ENCODE measurements at places on chromosomes 7 and 10.
A peak's percentile ranks its signal among the peaks of the same experiment; 100 is the strongest.

- DNase-seq: no peak
Observed at GRCh38 chr7:105188201-105188600, 174.2 kb downstream of the KMT2E start.

- no peak for DNase-seq
Observed at GRCh38 chr7:54947266-54947665, 71.6 kb upstream of the EGFR start.

DNA sequence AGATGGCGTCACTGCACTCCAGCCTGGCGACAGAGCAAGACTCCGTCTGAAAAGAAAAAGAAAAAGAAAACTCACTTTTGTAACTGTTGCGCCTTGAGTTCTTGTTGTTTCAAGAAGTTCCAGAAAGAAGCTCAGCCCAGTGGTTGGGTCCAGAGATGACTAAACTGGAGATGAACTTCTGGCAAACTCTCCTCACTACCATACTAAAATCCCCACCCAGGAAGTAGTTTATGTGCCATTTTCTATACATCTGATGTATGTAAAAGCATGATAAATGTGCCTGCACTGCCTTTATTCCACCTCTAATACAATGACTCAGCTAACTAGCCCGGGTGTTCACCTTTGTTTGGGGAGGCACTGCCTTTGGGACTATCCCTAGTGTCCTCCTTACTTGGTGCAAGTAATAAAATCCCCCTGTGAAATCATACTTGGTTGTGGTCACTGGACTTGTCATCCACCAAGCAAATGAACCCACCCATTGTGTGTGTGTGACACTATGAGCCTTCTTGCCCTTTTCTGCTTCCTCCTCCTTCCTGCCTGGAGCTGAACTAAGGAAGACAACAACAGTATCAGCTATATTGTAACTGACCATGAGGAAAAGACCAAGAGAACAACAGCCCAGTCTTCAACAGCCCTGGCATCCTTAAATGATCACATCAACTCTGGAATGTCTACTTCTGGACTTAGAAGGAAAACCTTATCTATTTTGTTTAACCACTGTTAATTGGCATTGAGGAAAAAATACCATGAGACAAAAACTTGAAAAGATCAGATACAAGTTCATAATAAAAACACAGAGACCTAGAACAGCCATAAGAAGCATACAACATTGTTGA lies 33.6 kb downstream of the JMJD1C start:
- DNase-seq: no peak

GRCh38 chr10:99981581-99982199 lies 28.1 kb downstream of the DNMBP start:
- no peak for DNase-seq

DNA sequence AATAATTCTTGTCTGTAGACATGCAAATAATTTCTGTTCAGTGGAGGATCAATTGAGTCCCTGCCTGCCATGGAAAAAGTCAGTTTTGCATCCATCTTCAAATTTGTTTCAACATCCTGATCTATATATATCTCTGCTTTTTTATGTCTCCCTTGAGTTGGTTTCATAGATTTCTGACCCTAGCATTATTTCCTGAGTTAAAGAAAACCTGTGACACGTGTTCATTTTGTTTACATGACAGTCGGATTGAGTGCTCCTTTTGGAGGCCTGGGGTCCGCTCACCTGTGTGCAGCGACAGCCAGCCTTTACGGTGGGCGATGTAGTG lies 674 bp downstream of the MRPS24 start:
- no peak for DNase-seq

GRCh38 chr10:129506101-129506797 lies 39.2 kb downstream of the MGMT start:
- no peak for DNase-seq

DNA sequence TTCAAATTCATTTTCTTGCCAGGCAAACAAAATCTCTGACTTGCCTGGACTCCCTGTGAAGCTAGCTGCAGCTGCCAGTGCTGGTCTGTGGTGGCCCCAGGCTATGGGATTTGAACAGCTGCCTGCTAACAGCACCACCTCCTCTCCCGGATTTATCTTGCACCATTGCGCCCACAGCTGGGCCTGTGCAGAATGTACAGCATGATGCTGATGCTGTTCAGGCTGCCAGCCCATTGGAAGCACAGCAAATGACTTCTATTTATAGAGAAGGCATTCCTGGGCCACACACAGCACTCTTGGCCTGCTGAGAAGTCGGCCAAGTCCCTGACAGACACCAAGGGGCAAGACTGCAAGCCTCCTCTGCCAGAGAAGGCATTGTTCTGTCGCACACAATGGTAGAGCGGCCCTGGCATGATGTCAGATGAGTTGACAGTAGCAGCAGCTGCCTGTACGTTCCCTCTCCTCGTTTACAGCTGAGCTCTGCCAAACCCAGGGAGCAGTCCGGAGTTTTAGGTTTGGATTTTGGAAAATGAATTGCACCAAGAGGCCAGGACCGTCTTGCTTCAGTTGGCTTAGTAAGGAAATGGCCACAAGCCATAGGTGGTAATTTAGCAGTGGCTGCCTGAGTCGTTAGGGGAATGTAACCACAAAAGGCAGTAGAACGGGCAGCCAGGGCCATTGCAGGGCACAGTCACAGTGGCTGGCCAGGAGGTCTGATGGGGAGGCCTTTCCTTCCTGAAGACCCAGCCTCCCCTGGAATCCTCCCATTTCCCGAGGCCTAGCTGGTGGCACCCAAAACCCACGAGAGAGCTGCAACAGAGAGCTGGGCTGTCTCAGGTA lies 38.5 kb downstream of the MTURN start:
- DNase-seq: no peak

DNA sequence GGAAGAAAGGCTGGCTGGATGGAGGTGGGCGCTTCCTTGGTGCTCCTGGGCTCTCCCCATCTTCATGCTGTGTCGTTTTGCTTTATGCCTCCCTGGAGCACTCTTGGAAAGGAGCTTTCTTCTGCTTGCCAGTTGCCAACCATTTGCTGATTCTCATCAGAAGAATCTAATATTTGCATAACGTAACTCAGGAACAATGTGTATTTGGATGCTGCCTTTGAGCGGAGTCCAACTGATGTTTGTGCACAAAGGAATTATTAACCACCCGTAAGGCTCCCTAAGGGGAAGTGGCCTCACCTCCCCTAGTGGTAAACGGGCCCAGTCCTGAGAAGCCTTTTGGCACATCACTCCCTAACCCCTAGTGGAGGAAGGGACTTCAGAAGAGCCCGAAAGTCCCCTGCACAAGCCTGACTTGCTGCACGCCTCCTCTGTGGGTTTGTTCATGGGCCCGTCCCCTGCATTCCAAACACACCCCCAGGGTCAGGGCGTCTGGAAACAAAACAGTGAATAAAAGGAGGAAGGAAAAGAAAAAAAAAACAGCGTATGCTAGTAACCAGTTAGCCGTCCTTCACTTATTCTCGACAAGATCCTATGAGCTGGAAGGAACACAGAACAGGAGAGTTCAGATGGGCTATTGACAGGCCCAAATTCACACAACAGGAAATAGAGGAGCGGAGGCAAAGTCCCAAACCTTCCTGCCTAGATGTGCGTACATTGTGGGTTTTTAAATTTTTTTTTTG lies 602.2 kb downstream of the LRMDA start:
- DNase-seq: no peak

- no peak for DNase-seq
Observed at GRCh38 chr10:49552277-49552676, 13.4 kb upstream of the ERCC6 start.

DNA sequence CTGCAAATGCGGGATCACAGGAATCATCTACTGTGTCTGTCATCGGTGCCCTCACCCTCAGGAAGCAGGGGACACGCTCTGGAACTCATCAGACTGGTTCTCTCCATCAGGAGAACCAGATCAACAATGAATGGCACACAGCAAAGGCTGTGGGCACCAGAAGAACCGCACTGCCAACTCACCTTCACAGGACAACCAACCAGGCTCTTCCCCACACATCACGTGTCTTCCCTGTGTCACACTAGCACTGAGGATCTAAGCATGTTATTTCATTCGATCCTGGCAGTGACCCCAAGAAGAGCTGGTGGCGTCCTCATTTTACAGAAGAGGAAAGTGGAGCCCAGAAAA lies 106.1 kb downstream of the TNS3 start:
- DNase-seq: no peak

- DNase-seq: no peak
Observed at GRCh38 chr10:50527442-50528043, 96.2 kb downstream of the SGMS1 start.

- no peak for DNase-seq
Observed at GRCh38 chr10:100506596-100507356, 12.9 kb downstream of the SEC31B start.

GRCh38 chr7:121394709-121395140 lies 1.4 kb downstream of the FAM3C start:
- DNase-seq: no peak

DNA sequence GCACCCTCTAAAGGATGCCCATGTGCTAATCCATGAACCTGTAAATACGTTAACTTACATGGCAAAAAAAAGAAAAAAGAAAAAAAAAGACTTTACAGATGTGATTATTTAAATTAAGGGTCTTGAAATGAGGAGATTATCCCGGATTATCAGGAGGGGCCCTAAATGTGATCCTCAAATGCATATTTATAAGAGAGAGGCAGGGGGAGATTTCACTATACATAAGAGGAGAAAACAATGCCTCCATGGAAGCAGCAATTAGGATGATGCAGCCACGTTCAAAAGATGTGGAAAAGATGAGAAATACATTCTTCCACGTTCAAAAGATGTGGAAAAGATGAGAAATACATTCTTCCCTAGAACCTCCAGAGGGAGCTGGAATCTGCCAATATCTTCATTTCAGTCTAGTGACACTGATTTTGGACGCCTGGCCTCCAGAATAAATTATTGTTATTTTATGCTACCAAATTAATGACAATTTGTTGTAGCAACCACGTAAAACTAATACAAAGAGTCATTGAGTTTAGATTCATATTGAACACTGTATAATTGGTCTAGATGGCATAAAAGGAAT lies 328.4 kb upstream of the GNAI1 start:
- no peak for DNase-seq

GRCh38 chr7:152046531-152046930 lies 21.1 kb downstream of the GALNT11 start:
- DNase-seq: no peak

- DNase-seq: no peak
Observed at GRCh38 chr7:22231806-22232205, 125.1 kb downstream of the RAPGEF5 start.

DNA sequence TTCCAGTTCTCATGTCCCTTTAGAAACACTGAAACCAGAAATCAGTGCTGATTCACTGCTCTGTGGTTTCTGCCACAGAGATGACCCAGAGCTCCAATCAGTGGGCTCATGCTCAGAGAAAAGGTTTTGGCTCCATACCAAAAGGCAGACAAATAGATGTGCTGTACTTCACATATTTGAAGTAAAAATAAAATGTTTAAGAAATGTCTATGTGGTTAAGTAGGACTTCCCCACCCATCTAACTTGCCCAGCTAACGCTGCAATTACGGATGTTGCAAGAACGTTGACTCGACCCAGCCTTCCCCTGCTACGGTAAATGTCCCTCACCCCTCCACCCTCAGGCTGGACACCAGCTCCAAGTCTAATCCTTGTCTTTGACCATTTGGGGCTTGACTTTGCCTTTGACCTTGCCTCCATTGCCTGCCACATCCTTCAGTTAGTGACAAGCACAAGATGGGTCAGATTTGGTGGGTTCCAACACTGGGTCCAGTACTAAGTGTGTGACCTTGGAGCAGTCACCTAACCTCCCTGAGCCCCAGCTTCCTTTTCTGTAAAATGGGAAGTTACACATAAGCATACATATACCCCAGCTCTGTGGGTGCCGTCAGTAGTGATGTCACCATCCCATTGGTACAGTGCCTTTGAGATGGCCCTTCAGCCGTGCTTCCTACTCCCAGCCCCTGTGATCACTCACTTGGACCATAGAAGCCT lies 95.8 kb downstream of the CHST15 start:
- no peak for DNase-seq

- DNase-seq: no peak
Observed at GRCh38 chr7:952548-953441, 1.7 kb downstream of the ADAP1 start.

DNA sequence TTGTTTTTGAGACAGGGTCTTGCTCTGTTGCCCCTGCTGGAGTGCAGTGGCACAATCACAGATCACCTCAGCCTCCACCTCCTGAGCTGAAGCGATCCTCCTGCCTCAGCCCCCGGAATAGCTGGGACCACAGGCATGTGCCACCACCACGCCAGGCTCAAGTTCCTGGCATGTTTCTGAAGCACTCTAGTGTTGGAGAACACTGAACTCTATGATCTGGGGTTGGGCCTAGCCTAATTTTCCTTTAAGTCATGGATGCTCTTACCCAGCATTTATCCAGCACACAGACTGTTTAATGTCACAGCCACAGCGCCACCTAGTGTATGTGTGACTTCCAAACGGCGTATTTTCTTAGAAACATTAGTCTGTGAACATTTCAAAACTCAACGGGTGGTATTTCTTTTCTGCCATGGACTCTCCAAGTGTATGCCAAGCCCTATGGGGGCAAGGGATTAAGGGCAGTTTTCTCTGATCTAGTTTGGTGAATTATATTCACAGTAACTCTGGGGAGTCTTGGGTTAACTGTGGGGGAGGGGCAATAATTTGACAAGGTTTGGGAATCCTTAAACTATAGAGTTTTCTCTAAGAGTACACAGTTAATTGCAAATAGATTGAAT lies 91.8 kb downstream of the CREM start:
- DNase-seq: no peak

GRCh38 chr7:148700661-148701064 lies 2.0 kb downstream of the CUL1 start:
- DNase-seq: no peak

GRCh38 chr10:133394064-133394663 lies at the start of gene MTG1:
MTG1 (plus strand) TSS chr10:133394157; CDS start chr10:133394221, 64 bp downstream.
- DNase-seq: peak; percentile 95

DNA sequence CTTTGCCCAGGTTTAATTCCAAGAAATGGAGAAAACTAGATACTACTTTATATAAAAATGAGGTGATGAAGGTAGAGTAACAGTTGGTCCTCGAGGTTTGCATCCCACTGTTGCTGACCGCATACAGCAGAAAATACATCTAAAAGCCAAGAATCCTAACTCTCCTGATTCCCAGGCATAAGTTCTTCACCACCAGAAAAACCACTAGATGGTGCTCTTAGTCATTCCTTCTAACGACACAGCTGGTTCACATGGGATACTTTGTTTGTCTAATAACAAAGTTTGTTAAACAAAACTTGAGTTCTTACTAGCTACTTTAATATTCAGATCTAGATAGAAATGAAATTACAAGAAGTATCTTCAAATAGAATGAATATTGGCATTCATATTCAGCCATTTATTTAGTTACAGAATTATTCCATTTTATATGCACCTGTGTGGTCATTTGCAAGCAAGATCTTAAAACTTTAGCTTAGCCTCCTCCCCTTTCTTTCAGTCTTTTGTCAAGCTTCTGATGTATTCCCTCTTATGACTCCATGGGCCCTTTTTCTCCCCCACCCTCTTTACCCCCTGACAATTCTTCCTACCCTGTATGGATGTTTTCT lies 54.1 kb upstream of the CYP26C1 start:
- no peak for DNase-seq

DNA sequence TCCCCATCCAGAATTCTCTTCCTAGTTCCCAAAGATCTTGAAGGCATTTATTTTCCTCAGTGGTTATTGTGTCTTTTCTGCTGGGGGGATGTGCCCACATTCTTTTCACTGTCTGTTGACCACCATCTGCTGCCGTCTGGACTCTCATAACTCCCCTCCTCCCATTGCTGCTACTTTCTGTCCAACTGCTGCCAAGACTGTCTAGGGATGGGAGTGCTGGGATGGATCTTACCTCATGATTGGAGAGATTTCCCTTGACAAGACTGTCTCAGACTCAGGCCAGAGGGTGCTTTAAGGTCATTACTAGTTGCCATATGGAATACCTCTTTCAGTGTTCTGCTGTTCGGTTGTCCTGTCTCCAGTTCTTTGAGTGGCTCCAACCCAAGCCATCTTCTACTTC lies 141.6 kb downstream of the C1GALT1 start:
- DNase-seq: no peak

GRCh38 chr10:71927776-71928592 lies 36.2 kb upstream of the CHST3 start:
- DNase-seq: no peak
